Activated CD4-positive, CD25-positive, alpha-beta regulatory T cell (primary cell): ENCODE measurements at places on chromosomes 3 and 15.

DNA sequence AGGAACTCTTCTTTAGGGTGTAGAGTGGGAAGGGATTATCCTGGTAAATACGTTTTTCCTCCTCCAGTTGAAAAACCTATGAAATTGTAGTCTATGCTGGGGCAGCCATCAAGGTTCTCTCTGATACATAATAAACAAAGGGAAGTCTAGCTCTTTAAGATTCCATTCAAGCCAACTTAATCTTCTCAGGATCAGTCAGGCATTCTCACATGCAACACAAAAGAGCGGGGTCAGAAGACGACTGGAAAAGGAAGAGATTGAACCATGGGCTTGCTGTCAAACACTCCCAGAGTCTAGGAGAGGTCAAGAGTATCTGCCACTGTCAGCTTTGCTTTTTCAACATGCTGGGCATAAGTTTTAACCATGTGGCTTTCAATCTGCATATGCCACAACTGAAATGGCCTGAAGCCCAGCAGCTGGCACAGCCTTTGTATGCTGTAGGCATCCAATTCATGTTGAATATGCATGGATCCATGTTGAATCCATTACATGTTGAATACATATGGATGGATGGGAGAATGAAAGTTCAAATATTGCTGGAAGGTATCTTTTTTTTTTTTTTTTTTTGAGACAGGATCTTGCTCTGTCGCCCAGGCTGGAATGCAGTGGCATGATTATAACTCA lies 8.5 kb downstream of the TRAT1 start:
- DNase-seq = no peak

GRCh38 chr3:35666888-35667287 lies 27.6 kb downstream of the ARPP21 start:
- DNase-seq = no peak

DNA sequence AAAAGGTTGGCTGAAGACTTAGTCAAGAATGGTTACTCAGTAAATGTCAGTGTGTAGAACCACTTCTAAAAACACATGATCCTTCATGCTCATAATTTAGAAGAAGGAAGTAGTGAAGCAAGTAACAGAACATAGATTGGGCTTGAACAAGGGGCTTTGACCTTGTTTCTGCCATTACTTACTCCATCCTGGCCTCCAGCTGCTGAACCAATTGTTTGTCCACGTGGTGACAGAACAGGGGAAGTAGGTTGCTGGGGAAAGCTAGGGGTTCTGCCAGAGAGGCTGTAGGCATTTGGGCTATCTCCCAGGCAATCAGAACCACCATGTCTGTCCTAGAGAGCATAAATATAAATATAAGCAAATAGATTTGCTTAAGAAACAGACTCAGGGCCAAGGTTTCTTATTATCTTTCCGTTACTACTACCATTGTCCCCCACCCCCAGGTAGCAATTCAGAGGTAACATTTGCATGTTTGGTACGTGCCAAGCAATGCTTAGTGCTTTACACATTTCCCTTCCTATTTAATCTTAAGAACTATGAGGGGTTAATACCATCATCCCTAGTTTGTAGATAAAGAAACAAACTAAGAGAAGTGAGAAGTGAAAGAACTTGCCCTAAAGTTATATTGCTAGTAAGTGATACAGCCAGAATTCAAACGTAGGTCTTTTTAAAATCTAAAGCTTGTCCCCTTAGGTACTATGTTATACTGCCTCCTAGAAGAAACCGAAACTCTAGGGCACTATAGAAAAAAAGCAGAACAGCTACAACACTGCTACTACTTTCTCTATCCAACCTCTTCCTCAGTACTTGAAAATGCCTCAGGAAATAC lies 3.0 kb upstream of the SPG11 start:
- no peak for DNase-seq

DNA sequence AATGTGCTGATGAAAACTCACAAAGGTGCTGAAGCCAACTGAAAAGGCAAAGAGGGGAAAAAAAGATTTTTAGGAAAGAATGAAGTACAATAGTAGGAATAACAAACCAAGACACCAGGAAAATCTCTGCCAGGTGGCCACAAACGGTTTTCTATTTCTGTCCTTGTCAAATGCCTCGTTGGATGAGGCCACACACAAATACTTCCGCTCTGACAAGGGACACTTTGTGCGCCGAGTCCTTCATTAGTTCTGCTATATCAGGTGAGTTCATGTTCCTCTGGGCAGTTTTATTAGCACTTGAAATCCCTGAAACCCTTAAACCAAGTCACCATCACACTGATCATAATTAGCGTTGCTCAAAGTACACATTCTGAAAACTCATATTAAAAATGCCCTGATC lies 373.1 kb downstream of the VPS13C start:
- no peak for DNase-seq

DNA sequence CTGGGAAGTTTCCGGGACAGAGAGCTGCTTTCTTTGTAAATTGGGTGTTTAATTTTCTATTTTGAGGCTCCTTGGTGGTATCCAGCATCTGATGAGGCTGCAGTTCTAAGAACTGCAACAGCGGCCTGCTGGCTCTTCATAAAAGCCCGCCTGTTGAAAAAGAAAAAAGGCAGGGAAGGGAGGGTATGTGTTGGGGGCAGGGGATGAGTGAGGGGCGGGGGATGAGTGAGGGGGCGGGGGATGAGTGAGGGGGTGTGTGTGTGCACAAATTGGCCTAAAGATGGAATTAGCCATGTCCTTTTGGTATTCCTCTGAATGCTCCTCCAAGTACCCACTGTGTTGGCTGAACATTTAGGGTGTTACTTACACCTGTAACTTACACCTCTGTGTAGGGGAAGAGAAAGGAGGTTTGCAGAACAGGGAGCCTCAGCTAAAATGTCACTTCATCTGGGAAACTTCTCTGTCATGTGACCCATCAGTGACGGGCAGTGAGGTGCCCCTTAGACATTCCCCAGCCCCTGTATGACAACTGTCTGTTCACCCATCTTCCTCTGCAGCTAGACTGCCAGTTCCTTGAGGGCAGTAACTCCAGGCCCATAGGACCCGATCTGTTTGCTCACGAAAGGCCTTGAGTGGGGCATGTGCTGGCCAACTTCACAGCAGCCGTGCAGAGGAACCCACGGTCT lies 57.6 kb downstream of the LRIG1 start:
- DNase-seq = no peak
